ENCODE measurements at places on chromosomes 2 and 18. TPM values are rescaled to one million over a fixed set of nuclear protein-coding genes. Genes with fewer than 3 reads are reported as not detected.

GRCh38 chr2:240431271-240431660 is 4.2 kb upstream of the GPC1 start:
- ATAC-seq, result no peak

The RAX gene
- not detected for total RNA-seq

GRCh38 chr2:37782155-37782673 is 110.8 kb upstream of the CDC42EP3 start:
- no peak for ATAC-seq

The CCDC141 gene
- 0.28 TPM for total RNA-seq

- ATAC-seq, result no peak
Observed at GRCh38 chr2:64196963-64197362, 52.7 kb upstream of the PELI1 start.

DNA sequence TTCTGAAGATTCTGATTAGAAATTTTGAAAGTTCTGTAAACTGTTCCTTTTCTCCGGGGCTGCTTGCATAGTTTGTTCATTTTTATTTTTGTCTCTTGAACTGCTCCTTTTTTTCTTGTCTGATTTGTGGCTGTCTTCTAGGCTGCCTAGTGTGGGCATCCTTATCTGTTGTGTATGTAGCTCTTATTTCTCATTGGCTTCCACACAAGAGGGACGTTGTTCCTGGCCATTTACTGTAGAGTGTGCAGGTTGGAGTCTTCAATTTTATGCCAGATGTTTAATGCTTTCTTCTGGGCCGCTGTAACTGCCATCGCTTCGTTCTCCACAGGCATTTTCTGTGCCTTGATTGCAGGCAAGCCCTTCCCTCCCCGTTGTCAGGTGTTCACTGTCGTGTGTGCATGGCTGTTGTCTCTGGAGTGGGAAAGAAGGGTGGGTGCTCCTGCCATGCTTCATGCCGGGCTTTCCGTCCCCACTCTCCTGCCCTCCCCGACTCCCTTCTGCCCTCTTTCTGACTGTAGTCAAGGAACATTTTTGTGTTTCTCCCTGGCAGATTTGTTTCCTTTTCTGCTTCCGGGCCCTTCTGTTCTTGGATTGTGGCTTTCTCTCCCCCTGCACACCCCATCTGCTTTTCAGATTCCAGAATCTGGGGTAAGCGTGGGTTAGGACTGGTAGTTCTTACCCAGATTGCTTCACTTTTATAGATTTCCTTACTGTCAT is 15.5 kb downstream of the CEP192 start:
- ATAC-seq, result no peak
